AG10803 (cell line): ENCODE measurements at places on chromosomes 3 and 15.

DNA sequence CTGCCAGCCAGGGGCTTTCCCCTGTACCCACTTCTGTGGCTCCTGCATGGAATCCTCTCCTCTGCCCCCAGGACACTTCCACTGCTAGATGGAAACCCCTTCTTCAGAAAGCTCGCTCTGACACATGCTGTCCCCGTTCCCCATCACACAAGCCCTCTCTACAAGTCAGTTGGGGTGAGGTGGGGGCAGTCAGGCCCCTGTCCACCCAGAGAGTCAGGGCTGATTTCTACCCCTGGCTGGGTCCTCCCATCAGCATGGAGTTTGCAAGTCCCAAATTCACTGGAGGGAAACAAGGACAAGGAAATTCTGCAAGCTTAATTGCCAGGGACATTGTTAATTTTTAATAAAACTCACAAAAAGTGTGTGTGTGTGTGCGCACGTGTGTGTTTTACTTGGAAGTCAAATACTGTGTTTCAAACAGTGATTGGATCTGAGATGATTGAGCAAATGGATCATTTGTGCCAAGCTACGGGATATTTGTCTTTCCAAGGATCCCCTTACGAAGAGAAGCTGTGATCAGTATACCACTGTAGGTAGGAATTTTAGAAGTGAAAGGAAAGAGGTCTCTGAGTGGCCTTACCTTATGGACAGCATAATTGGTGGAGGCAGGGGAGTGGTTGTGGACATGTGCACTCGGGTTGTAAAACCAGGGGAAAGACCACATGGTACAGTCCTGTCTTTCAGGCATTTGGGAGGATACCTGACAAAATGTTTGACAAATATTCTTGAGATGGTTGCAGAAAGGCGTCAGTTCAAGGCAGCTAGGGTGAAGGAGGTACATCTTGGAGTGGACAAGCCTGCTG, 1.5 kb upstream of the AMOTL2 start:
- DNase-seq: no peak

DNA sequence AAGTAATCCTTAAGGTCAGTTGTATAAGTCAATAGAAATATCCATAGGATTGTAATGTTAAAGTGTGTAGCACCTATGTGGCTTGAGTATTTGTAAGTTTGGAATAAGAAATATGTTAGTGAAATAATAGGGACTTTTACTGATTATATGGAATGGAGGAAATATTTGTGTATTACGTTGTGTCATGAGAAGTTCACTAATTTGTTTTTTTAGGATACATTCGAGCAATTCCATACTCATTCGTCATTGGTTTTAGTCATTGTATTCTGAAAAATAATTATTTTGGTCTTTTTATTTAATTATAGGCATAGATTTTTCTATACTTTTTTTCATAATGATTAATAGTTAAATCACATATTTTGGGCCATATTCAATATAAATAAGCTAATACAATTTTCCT, 21.0 kb downstream of the MBNL1 start:
- DNase-seq: no peak

GRCh38 chr3:37741644-37742043, 120.0 kb upstream of the CTDSPL start:
- DNase-seq: no peak

GRCh38 chr3:36025232-36025631, 355.1 kb upstream of the STAC start:
- no peak for DNase-seq

DNA sequence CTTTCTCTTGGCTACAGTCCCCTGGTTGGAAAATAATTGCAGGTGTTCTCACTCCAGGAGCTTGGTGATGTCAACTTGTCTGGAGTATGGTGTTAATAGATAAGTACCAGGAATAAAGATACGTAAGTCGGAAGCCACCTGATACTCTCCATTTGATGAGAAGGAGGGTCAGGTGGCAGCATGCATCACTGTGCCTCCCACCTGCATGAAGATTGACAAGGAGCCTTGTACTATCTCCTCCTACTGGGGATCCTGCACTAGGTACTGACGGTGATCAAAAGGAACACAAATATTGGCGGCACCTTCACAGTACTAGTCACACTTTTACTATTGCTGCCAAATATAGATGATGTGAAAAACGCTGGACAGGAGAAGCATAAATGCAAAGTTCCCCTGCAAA, 32.6 kb upstream of the GABRB3 start:
- no peak for DNase-seq

DNA sequence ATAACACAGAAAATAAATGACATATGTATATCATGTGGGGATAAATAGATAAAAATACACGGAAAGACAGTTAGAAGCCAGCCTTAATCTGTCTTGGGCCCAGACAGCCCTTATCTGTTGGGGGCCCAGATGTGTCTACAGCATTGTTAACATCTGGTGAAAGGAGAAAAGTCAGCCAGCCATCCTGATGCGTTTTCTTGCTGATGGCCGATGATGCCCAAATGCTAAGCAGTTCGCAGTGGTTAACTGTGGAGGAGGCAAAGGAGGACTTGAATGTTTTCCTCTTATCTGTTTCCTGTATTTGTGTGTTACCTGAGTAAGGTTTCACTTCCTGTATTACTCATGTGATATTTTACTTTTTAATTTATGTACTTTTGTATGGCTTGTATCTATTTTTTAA, 46.2 kb downstream of the NOX5 start:
- DNase-seq: no peak

DNA sequence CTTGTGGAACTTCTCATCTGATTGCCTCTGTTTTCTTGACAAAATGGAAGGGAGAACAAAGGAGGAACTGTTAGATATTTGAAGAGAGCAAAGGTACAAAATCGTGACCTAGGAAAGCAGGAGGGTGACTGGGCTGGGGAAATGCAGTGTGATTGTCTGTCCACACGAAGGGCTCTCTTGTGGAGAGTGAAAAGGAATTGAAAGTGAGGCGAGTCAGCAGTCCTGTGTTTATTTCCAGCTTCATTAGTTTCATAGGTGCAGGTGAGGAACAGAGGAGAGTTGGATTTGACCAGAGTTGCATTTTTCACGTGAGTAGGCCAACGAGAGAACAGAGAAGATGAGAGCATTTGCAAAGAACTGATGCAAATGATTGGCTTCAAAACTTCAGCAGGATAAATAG, 336.4 kb upstream of the SATB1 start:
- DNase-seq: no peak

DNA sequence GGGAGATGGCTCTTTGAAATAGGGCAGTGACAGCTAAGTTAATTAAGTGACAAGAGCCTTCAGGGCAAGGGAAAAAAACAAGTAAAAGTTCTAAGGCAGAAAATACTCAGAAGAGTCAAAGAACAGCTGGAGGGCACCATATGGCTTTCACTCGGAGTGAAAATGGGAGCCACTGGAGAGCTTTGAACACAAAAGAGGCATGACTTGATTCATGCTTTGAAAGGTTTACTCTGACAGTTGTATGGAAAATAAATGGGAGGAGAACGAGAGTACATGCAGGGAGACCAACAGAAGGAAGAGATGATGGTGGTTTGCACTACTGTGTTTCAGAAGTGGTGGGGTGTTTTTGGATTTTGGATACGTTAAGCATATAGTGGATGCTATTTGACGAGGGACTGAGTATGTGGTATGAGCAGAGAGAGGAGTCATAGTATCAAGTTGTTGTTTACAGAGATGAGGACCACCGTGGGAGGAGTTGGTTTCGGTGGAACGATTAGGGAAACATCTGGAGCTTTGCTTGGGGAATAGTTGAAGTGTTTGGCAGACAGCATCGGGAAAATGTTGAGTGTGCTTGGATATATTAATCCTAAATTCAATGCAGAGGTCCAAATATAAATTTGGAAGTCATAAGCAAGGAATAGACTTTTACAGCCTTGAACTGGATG, 411.5 kb downstream of the GABRG3 start:
- no peak for DNase-seq

DNA sequence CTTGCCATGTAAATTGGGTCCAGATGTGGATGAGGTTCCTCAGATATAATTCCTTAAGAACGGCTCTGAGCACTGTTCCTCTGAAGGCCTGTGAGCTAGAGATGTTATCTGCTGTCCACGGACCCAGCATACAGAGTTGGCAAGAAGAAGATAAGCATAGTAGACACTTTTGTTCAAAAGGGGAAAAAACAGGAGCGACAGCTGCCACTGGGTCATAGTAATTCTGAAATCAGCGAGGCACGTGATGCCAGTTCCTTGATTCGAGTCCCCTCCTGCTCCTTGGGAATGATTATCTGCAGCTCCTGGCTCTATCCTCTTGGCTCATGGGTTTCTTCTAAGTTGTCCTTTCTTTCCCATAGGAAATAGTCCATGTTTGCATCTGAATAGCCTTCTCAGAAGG, 2.5 kb upstream of the RAB7A start:
- DNase-seq: no peak

DNA sequence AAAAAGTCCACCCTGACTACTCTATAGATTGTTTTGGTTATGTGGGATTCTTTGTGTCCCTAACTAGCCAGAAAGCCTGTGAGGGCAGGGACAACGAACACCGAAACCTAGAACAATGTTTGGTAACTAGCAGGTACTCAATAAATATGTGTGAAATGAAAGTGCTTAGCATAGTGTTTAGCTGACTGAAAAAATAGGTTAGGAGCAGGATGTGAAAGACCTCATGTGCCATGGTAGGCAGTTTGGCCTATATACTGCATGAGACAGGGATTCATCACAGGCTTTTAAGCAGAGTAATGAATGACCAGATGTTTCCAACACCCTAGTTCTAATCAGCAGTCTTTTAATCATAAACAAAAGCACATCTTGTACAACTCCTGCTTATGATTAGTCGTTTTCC, 64.2 kb downstream of the MYO5A start:
- no peak for DNase-seq

- DNase-seq: no peak
Measured at GRCh38 chr3:43485931-43486330, 135.9 kb downstream of the ANO10 start.

GRCh38 chr3:64728428-64728827, 40.6 kb upstream of the ADAMTS9 start:
- no peak for DNase-seq

GRCh38 chr3:8755564-8756237, 13.7 kb downstream of the OXTR start:
- no peak for DNase-seq

GRCh38 chr3:149625795-149626194, 32.0 kb downstream of the WWTR1 start:
- DNase-seq: peak; percentile 39

- DNase-seq: peak; percentile 74
Measured at GRCh38 chr15:49223536-49224274, 53.7 kb downstream of the GALK2 start.

DNA sequence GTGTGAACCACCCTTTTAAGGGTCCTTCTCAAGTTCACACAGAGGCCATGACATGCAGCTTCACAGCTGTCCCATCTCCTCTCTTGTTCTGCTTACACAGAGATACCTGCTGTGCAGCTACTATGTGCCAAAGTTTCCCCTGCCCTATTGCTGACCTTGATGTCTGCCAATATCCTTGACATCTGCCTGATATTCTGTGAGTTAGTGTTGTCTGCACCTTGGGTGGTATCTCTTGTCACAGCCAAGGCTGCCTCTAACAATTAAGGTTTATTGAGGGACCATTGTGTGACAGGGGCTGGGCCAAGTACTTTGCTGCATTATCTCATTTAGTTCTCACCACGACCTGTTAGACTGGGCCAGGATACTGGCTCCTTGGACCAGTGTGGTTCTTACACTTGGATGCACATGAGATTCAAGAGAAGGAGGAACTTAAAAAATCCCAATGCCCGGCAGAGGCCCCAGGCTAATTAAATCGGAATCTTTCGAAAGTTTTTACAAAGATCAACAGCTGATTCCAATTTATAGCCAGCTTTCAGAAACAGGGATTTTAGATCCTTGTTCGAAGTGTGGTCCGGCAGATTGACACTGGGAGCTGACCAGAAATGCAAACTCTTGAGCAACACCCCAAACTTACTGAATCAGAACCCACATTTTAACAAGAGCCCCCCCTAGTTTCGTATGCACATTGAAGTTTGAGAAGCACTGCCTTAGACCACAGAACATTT, 178.6 kb downstream of the SATB1 start:
- DNase-seq: peak; percentile 42

DNA sequence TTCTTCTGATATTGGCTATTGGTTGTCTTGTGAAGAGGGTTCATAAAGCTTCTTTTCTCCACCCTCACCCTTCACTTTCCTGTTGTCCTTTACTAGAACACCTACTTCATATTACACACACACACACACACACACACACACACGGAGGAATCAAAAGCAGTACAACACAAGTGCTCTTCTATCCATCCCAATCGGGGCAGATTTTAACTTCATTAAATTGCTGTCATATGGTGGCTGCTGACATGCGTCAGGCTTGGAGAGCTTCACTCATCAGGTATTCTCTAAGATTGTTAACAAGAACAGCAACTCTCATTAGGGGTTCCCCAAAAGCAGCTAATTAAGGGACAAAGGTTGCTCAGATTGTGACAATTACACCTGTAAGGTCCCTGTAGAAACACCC, 239.1 kb upstream of the MEIS2 start:
- DNase-seq: no peak

GRCh38 chr15:63332367-63333124, 49.1 kb downstream of the CA12 start:
- DNase-seq: peak; percentile 85

DNA sequence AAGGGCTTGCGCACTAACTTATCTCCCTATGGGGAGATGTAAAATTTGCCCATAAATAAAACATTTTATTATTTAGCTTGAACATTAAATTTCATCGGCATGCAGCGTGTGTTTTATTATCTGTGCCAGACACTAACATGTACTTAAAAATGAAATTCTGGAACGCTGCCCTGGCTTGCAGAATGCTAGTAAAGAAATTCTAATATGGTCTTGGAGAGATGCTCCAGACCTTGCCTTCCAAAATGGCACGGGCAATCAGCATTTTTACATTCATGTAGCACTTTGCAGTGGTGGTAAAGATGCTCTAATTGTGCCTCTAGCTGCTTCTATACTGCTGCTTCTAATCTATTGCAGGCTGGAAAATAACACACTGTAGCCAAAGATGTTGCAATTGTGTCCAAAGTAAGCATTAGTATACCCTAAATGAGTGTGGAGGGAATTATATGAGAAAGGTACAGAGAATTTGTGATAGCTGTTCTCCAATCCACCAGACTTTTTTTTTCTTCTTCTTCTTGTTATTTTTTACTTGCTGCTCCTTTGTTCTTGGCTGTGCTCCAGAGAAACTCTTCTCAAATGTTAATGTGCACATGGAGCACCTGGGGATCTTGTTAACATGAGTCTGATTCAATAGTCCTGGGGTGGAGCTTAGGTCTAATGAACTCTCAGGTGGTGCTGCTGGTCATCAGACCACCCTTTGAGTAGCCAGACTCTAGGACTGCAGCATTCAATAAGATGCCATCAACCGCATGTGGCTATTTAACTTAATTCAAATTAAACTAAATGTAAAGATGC, 47.3 kb downstream of the CRABP1 start:
- no peak for DNase-seq

DNA sequence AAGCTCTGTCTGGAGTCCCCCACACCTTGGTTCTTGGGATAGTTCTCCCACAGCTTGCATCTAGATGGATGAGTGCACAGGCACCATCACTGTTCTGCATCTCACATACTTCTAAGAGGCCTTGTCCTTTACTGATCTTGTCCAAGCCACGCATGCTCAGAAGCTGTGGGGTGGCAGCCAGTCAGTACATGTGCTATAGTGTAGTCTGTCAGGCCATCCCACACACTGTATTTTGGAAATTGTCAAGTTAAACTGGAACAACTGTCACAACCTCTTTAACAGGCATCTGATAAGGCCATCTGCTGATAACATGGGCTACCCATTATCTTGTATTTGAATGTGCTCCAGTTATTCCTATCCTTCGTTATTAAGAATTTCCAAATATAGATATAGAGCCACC, 296.5 kb upstream of the AZI2 start:
- no peak for DNase-seq

GRCh38 chr3:11306817-11307589, 34.8 kb downstream of the ATG7 start:
- no peak for DNase-seq
